GM23248 (cell line): ENCODE measurements at places on chromosomes 2 and 18. TPM values are rescaled to one million over a fixed set of nuclear protein-coding genes. Genes with fewer than 3 reads are reported as not detected.
A peak's percentile ranks its signal among the peaks of the same experiment; 100 is the strongest.

ITGA4 gene
- 33.3 and 40.0 TPM in 2 replicates for total RNA-seq

ASPRV1 gene
- under 0.01 and 0.86 TPM in 2 replicates for total RNA-seq

OR6B2 gene
- not detected in 2 replicates for total RNA-seq

KIAA2012 gene
- not detected in 2 replicates for total RNA-seq

CACNB4 gene
- 0.11 TPM in 1 of 2 replicates, not detected in the other for total RNA-seq

SCYGR2 gene
- total RNA-seq = not detected in 2 replicates

SNRPD1 gene
- total RNA-seq = 8.9 and 16.2 TPM in 2 replicates

GRCh38 chr2:223995569-223995968 is 38.3 kb downstream of the MRPL44 start:
- peaks cover 27% of the 10 kb centered on the region; the same call in 1 of the 2 replicates for H3K4me1 ChIP-seq
- H3K27me3 ChIP-seq = no peaks in the 10 kb centered on the region
- peak; percentile 72 for DNase-seq
- H3K27ac ChIP-seq = peak overlapping the region; percentile 71

DNA sequence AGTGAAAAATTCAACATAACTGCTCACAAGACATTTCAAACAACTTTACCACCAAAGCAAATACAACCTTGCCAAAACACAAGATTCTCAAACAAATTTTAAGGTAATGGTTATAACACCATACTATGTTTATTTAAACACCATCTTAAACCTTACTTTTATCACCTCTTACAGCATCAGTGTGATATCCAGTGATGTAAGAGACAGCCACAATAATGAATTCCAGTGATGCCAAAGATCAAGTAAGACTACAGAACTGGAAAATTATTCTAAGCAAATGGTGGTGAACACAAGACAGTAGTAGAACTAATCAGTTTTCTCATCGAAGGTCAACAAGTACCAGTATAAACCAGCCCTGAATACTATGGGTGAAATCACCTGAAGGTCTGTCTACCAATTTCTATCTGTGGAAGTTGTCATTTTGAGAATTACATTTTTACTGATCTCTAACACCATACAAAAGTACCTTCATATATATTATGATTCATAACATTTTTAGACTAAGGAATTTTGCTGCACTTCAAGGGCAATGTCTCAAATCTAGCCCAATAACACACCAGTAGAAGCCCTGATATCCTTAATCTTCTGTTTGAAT is 146.2 kb downstream of the RBMS1 start:
- no peaks in the 10 kb centered on the region for H3K27me3 ChIP-seq
- 0 out of 2 replicates have a peak, but pooled peaks cover 7% of the 10 kb centered on the region for H3K36me3 ChIP-seq
- no peak overlapping the region for H3K4me3 ChIP-seq
- H3K27ac ChIP-seq = peak overlapping the region; percentile 14; the same call in 1 of the 2 replicates
- DNase-seq = no peak

GRCh38 chr2:9071584-9072124 is 68.2 kb upstream of the MBOAT2 start:
- H3K27ac ChIP-seq = no peak overlapping the region
- H3K4me3 ChIP-seq = no peak overlapping the region
- H3K36me3 ChIP-seq = no peaks in the 10 kb centered on the region
- no peaks in the 10 kb centered on the region for H3K27me3 ChIP-seq

GRCh38 chr18:63100630-63101055 is 218.9 kb downstream of the BCL2 start:
- no peak overlapping the region for H3K27ac ChIP-seq
- no peaks in the 10 kb centered on the region for H3K36me3 ChIP-seq
- DNase-seq = no peak

GRCh38 chr2:205323929-205324328 is 358.4 kb upstream of the NRP2 start:
- no peak overlapping the region for H3K4me3 ChIP-seq
- H3K4me1 ChIP-seq = peaks cover 16% of the 10 kb centered on the region
- no peaks in the 10 kb centered on the region for H3K36me3 ChIP-seq
- no peak overlapping the region for H3K27ac ChIP-seq

DNA sequence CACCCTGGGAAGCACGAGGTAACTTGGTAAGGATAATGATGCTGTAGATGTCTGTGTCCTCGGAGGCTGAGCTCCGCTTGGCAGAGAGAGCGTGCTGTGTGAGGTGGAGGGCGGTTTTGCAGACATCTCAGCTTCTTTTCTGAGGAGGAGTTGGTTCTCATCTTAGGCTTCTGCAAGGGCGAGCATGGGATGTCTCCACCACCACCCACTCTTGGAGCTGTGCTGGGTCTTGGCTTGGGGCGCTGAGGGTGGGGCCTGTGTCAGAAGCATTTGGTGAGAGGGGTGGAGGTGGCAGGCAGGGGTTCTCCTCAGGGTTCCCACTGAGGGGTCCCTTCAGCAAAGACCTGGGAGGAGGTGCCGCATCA is 9.2 kb downstream of the OXER1 start:
- no peaks in the 10 kb centered on the region for H3K36me3 ChIP-seq
- no peaks in the 10 kb centered on the region for H3K27me3 ChIP-seq
- H3K4me1 ChIP-seq = peaks cover 23% of the 10 kb centered on the region

DNA sequence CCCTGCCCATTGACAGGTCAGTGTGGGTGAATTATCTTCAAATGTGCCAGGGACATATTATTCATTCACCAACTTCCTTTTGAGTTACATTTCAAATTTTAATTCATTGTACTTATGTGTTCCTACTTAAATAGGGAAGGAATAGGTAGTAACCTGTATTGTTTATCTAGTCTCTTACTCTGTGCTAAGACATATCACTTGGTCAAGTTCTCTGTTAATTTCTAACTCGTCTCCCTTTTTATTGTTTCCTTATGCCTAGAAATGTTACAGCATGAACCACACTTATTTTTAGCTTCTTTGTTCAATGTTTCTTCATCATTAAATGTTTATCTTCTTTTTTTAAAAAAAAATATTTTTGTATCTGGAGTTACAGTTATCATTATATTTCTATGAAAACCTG is 151.9 kb downstream of the HAUS1 start:
- no peaks in the 10 kb centered on the region for H3K27me3 ChIP-seq
- H3K4me1 ChIP-seq = peaks cover 34% of the 10 kb centered on the region
- H3K4me3 ChIP-seq = no peak overlapping the region
- DNase-seq = no peak

- peaks cover 3% of the 10 kb centered on the region; the same call in 1 of the 2 replicates for H3K36me3 ChIP-seq
- H3K27ac ChIP-seq = no peak overlapping the region
- no peaks in the 10 kb centered on the region for H3K27me3 ChIP-seq
- peaks cover 3% of the 10 kb centered on the region for H3K4me1 ChIP-seq
- no peak for DNase-seq
These were observed 14.4 kb downstream of the ARID5A start for GRCh38 chr2:96550787-96551604.

DNA sequence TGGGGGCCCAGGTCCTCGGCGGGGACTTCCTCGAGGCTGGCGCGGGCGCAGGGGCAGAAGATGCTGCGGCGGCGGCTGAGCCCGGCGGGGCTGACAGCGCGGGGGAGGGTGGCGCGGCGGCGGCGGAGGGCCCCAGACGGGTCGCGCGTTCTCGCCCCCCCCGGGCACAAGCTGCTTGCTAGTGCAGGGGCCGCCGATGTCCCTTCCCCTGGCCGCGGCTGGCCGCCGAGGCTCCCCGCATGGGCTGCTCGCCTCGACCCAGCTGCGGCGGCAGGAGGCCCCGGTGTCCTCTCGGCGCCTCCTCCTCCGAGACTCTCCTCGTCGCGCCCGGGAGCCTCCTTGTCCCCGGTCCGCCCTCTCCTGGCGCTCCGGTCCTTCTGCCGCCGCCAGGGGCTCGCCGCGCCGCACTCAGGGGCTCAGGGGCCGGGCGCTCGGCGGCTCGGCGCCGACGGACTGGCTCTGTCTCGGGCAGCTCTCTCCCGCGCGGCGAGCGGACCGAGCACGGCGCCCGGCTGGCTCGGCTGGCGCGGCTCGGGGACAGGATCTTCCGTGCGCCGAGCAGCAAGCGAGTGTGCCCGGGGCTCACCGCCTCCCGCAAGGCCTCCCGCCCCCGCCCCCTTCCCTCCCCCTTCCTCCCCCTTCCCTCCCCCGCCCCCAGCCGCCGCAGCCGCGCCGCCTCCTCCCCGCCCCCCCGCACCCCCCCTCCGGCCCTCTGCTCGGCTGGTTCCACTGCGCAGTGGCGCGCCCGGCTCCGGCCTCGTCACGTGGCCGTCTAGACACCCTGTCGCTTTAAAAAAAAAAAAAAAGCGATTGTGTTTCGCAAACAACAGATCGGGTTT is 902 bp upstream of the SMAD7 start:
- peaks cover 14% of the 10 kb centered on the region for H3K36me3 ChIP-seq
- peak overlapping the region; percentile 99 for H3K27ac ChIP-seq
- H3K27me3 ChIP-seq = no peaks in the 10 kb centered on the region
- peak overlapping the region; percentile 87 for H3K4me3 ChIP-seq
- peaks cover 41% of the 10 kb centered on the region for H3K4me1 ChIP-seq
- DNase-seq = peak; percentile 95

DNA sequence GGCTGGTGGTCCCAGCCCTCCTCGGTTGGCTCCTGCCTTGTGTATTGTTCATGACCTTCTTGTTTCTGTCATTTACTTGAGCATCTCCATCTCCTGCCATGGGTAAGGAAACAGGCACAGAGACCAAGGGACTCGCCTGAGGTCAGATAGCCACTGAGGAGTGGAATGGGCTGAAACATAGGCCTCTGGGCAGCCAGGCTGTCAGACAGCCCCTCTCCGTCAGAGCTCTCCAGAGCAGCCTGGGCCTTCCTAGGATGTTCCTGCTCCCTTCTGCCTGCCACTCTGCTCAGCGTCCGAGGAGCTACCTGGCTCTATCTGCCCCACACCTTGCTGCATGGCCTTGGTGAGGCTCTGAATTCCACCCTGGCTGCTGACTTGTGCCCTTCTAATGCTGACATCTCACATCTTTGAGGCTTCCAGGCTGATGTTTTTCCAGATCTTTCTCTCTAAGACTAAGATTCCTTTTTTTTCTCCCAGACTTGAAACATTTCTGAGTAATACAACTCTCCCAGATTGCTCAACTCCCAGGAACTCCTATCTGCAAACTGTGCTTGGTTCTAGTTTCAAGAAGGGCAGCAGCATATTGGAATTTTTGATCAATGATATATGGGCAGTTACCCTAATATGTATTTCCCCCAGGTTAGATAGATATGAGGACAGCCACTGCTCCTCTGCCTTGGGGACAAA is 67.7 kb downstream of the MCFD2 start:
- no peaks in the 10 kb centered on the region for H3K36me3 ChIP-seq
- H3K4me3 ChIP-seq = no peak overlapping the region
- DNase-seq = peak; percentile 92
- H3K4me1 ChIP-seq = peaks cover 69% of the 10 kb centered on the region
- H3K27me3 ChIP-seq = no peaks in the 10 kb centered on the region
- H3K27ac ChIP-seq = peak overlapping the region; percentile 97

DNA sequence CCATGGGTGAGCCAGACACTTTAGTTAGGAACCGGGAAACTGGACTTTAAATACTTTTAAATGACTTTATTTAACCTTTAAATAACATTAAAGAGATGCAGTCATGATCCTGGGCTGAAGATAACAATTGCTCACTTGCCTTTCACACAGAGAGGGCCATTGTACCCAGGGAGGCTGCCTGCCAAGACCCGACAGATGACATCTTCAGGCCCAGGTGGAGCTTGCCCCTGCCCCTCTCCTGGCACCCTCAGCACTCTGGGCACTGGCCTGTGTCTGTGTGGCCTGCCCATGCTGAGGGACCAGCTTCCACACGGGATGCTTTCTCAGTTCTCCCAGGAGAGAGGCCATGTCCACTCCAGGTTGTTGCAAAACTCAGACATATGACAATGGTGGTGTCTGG is 216.4 kb upstream of the MYT1L start:
- H3K27ac ChIP-seq = no peak overlapping the region
- no peak for DNase-seq
- no peak overlapping the region for H3K4me3 ChIP-seq
- no peaks in the 10 kb centered on the region for H3K4me1 ChIP-seq
- no peaks in the 10 kb centered on the region for H3K36me3 ChIP-seq

GRCh38 chr2:130894326-130894942 is 57.7 kb downstream of the ARHGEF4 start:
- H3K27me3 ChIP-seq = 0 out of 2 replicates have a peak, but pooled peaks cover 4% of the 10 kb centered on the region
- H3K36me3 ChIP-seq = no peaks in the 10 kb centered on the region
- no peak overlapping the region for H3K4me3 ChIP-seq
- H3K27ac ChIP-seq = no peak overlapping the region

GRCh38 chr2:168896783-168897182 is 4.3 kb upstream of the G6PC2 start:
- no peaks in the 10 kb centered on the region for H3K36me3 ChIP-seq
- no peaks in the 10 kb centered on the region for H3K27me3 ChIP-seq
- no peak for DNase-seq
- no peaks in the 10 kb centered on the region for H3K4me1 ChIP-seq
- H3K4me3 ChIP-seq = no peak overlapping the region

- DNase-seq = no peak
- H3K27ac ChIP-seq = no peak overlapping the region
- no peaks in the 10 kb centered on the region for H3K4me1 ChIP-seq
- peaks cover 46% of the 10 kb centered on the region for H3K36me3 ChIP-seq
- H3K4me3 ChIP-seq = no peak overlapping the region
These were observed 76.3 kb upstream of the DTNB start for GRCh38 chr2:25749676-25750075.

- no peaks in the 10 kb centered on the region for H3K36me3 ChIP-seq
- H3K4me3 ChIP-seq = no peak overlapping the region
- no peak overlapping the region for H3K27ac ChIP-seq
- H3K27me3 ChIP-seq = no peaks in the 10 kb centered on the region
- DNase-seq = no peak
These were observed 39.1 kb downstream of the CALCRL start for GRCh38 chr2:187408926-187409325.

GRCh38 chr18:76364282-76365259 is 130.5 kb downstream of the ZNF516 start:
- H3K36me3 ChIP-seq = peaks cover 11% of the 10 kb centered on the region; the same call in 1 of the 2 replicates
- H3K4me1 ChIP-seq = peaks cover 9% of the 10 kb centered on the region; the same call in 1 of the 2 replicates

GRCh38 chr2:179125404-179125803 is 75.5 kb upstream of the CCDC141 start:
- no peak for DNase-seq
- no peaks in the 10 kb centered on the region for H3K27me3 ChIP-seq
- no peak overlapping the region for H3K4me3 ChIP-seq
- peaks cover 6% of the 10 kb centered on the region; the same call in 1 of the 2 replicates for H3K36me3 ChIP-seq
- H3K4me1 ChIP-seq = no peaks in the 10 kb centered on the region

DNA sequence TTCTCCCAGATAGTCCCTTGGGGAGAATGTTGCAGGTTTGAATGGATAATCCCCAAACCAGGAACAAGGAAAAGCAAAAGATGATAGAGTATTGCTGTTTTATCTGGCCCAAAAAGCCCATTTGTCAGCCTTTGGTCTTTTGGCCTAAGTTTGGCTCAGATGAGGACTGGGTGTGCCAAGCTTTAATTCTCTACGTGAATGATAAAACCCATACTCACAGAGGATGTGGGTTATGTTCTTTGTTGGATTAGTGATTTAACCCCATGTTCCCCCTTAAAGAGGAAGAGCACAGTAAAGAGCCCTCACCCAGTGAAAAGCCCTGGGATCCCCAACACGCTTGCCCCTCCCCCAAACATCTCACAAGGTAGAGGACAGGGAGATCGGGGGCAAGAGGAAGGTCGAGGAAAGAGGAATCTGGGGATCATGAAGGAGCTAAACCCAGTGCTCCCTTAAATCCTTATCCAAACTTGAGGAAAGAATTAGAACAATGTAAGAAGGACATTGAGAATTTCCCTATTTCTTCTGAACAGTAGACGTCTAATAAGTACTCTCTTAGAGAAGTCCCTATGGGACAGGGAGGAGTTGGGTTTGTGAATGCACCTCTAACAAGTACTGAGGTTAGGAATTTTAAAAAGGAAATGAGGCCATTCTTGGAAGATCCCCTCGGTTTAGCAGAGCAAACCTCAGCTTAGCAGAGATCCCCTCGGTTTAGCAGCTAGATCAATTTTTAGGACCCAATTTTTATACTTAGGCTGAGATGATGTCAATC is 105.0 kb downstream of the HIBCH start:
- H3K27ac ChIP-seq = peak overlapping the region; percentile 44
- DNase-seq = peak; percentile 47
- H3K27me3 ChIP-seq = no peaks in the 10 kb centered on the region
- H3K4me1 ChIP-seq = peaks cover 23% of the 10 kb centered on the region

- peaks cover under 1% of the 10 kb centered on the region; the same call in 1 of the 2 replicates for H3K4me1 ChIP-seq
- no peaks in the 10 kb centered on the region for H3K36me3 ChIP-seq
- H3K27me3 ChIP-seq = no peaks in the 10 kb centered on the region
- DNase-seq = no peak
- H3K4me3 ChIP-seq = no peak overlapping the region
These were observed 42.3 kb upstream of the GPC1 start for GRCh38 chr2:240392948-240393830.
